ENCODE measurements at places on chromosomes 13 and 19.

DNA sequence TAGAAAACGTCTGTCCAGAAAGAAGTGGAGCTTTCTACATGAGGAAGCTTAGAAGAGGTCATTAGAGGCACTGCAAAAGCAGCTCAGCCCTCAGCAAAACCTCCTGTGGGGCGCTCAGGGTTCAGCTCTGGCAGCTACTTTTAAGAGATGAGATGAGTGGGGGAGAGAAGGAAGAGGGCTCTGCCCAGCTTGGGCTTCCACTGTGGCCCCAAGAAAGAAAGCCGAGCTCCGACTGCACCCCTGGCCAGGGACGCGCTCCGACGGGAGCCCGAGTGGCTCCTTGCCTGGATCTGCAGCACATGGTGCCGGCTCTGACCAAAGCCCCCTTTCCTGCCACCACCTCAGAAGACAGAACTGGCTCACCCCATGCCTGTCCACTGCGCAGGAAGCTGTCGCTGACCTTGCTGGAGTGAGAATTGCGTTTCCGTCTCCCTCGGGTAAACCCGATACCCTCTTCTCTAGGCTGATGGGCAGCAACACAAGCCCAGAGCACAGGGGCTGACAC is 36.4 kb downstream of the NAXD start:
- DNase-seq, result no peak

DNA sequence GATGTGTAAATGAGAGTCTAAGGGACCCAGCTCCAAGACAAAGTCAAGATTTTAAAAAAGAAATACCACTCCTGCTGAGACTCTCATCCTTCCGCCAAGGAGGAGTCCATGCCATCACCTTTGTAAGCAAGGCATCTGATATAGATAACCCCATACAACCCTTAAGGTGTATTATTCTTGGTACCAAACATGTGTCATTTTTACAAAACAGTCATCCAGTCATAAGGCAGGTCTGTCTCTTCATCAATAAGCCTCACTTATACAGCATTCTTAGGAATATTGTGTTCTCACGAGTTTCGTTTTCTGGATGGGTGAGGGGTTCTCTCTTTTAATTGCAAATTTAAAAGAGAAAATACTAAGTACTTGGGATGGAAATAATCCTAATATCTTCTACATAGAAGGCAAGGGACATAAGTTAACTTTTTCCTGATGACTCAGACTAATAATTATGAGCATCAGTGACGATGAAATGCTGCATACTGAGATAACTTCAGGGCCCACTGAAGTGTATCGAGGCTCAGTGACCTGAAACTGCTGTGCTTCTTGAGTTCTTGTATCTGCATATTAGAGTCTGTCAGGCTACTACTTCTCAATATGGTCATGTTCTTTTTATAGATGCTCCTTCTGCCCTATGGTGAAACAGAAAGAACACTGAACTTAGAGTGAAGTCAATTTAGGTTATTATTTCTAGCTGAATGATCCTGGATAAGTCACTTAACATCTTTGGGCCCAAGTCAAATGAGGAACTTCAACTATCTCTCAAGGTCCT is 166.6 kb downstream of the KLF12 start:
- DNase-seq, result no peak

GRCh38 chr13:108895220-108895704 is 265.9 kb downstream of the MYO16 start:
- DNase-seq, result no peak

DNA sequence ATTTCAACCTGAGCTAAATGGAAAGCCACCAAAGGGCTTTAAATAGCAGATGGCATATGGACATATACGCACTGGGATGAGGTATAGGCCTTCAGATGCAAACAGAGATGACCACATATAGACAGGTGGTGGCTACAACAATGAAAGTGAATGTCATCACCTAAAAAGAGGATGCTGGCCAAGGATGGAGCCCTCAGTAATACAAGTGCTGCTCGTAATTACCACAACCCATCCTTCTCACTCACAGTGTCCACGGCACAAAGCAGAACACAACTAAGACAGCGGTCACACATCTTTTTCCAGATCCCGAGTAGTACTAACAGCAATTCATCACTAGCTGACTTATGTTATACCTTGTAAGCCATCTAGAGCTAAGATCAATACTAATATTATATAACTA is 18.2 kb upstream of the DOCK9 start:
- DNase-seq, result no peak

DNA sequence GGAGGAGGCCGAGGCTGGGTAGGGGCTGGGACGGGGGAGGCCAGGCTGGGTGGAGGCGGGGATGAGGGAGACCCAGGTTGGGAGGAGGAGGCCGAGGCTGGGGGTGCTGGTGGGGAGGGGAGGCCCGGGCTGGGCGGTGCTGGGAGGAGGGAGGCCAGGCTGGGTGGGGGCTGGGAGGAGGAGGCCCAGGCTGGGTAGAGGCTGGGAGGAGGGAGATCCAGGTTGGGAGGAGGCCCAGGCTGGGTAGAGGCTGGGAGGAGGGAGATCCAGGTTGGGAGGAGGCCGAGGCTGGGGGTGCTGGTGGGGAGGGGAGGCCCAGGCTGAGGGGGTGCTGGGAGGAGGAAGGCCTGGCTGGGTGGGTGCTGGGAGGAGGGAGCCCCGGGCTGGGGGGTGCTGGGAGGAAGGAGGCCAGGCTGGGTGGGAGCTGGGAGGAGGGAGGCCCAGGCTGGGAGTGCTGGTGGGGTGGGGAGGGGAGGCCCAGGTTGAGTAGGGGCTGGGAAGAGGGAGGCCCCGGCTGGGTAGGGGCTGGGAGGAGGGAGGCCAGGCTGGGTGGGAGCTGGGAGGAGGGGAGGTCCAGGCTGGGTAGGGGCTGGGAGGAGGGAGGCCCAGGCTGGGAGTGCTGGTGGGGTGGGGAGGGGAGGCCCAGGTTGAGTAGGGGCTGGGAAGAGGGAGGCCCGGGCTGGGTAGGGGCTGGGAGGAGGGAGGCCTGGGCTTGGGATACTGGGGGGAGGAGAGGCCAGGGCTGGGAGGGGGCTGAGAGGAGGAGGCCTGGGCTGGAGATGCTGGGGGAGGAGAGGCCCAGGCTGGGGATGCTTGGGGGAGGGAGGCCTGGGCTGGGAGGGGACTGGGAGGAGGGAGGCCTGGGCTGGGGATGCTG is 10.7 kb downstream of the TPGS1 start:
- no peak for DNase-seq

GRCh38 chr19:54416695-54417491 is 1.6 kb downstream of the TTYH1 start:
- no peak for DNase-seq

GRCh38 chr13:31334547-31334946 is 134.8 kb downstream of the B3GLCT start:
- no peak for DNase-seq

DNA sequence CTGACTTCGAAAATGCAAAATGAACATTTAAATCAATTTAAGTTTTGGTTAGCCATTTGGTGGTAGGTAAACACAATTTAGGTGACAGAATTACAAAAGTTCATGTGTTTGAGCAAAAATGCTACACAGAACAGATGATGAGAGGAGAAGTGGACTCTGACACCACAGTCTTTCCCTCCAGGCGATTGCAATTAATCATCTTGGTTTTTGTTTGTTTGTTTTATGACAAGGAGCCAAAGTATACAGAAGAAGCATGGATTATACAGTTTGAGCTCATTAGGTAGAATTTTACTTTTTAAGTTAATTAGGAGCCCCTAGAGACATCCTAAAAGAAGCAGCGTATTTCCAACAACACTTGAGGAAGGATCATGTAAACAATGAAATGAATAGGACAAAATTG is 49.3 kb upstream of the FREM2 start:
- DNase-seq, result no peak

DNA sequence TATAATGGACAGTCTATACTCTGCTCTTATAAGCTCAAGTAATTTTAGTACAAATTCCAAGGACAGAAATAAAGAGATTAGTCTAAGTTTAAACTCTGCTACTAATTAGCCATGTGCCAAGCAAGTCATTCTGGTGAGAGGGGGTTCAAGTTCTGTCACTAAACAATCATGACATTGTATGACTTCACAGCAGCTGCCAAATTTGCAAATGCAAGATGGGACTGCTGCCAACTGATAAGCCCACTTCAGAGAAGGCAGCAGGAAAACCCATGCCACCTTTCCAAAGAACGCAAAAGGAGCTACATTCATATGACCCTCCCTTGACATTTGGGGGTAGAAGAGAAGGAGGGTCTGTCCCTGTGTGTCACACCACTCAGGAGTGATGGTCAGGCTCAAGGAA is 60.7 kb upstream of the RFXAP start:
- no peak for DNase-seq

DNA sequence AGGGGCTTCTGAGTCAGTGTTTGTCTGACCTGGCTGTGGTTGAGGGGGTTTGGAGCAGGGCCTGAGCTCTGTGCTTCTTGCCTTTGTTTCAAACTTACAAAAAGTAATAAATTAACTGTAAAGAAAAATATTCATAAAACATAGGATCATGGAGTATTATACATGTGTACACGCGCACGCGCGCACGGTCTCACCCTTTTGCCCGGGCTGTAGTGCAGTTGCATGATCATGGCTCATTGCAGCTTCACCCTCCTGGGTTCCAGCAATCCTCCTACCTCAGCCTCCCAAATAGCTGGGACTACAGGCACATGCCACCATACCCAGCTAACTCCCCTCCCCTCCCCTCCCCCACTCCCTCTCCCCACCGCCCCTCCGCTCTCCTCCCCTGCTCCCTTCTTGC is 23.5 kb downstream of the TDRD12 start:
- DNase-seq, result no peak

- no peak for DNase-seq
Observed at GRCh38 chr13:43543331-43543730, 243.4 kb downstream of the ENOX1 start.

- DNase-seq, result no peak
Observed at GRCh38 chr13:45936621-45937020, 85.1 kb upstream of the SIAH3 start.

DNA sequence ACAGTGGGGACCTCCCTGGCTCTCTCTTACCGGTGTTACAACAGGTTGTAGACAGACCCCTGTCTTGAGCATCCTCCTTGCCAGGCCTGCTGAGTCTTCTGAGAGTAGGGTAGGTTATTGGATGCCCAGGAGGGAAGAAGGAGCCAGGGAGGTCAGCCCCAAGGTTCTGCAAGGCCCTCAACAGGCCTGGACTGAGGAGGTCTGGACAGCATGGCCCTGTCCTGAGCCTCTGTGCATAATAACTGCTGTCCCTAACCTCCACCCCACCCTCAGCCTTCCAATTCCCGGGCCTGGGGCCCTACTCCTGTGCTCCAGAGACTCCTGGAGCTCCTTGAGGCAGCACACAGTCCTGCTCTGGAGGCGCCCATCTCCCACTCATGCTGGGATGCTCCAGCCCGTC is 336 bp downstream of the CD22 start:
- DNase-seq, result no peak

DNA sequence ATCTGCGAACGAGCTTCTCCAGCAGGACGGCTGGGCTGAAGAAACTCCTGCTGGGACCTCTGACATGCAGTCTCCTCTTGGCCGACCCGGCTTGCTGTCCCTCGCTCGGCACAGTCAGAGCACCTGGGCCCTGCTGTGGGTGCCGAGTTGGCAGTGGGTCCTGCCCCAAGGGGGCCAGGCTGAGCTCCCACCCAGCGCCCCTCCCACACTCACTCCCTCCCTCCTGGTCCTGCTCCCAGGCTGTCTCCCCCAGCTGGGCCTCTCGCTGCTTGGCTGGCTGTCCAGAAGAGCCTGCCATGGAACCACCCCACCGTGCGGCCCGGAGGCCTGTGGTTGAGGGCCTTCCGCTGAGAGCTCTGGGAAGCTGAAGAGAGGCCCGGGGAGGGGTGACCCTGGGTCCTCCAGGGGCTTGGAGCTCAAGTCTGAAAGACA is 6.0 kb downstream of the AKT2 start:
- no peak for DNase-seq

GRCh38 chr19:15337202-15337601 is 4.9 kb upstream of the BRD4 start:
- DNase-seq, result no peak

DNA sequence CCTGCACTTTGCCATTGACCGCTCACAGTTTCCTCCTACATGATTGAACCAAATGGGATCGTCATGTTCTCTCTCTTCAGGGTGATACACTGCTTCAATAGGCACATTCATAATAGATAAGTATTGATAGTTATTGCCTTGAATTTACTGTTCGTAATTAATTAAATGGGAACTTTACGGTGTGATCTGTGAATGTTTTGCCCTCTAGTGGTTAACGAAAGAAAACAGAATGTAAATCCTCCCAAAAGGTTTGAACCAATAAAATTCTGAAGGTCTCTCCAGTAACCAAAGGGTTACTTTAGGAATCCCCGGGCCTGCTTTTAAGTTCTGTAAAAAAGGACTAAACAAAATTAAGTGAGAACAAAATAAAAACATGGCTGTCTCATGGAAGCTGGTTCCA is 389.3 kb downstream of the DACH1 start:
- no peak for DNase-seq

DNA sequence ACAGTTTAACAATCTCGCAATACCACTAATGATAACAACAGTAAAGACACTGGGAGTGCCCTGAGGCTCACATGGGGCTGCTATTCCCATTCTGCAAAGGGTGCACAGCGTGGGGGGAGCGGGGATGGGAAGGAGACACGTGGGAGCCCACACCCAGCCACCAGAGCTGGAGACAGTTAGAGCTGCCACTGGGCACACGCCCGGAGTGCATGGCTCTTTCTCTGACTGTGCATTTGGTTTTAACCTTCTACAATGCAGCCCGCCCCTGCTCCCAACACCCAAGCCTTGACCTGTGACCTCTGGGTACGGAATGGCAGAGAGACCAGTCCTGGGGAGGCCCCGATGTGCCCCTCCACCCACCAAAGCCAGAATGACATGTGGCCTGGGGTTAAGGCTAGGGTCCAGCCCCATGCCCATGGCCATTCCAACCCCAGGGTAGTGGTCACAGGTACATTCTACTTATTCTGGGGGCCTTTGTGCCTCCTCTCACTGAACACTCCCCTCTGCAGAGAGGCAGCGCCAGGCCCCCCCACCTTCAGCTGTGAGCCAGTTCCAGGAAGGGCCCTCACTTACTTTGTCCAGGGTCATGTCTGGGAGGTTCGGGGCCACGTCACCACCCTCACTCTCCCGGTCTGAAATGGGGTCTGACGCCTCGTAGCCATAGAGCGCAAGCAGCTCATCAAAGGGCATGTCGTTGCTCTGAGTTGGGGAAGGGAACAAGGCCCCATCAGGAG is 17.1 kb downstream of the MIER2 start:
- DNase-seq, result no peak

DNA sequence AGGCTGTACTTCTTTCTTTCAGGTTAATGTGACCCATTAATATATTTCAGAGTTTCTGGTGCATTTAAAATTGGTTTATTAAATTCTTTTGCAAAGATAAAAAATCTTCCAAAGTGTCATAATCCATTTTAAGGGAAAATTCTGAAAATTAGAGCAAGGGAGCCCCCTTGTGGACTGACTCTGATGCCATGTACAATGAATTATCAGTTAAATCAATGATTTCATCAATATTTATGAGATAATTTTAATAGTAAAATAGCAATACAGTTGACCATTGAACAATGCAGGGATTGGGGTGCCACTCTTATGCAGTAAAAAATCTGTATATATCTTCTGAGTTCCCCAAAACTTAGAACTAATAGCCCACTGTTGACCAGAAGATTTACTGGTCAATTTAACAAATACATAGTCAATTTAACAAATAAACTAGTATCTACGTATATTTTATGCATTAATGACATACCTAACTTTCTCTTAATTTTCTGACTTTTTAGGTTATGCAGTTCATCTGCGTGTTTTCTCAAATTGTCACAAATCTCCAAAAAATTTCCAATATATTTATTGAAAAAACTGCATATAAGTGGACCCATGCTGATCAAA is 479.1 kb upstream of the MIR17HG start:
- DNase-seq, result no peak
